ENCODE measurements at places on chromosomes 13 and 19. TPM values are rescaled to one million over a fixed set of nuclear protein-coding genes. Genes with fewer than 3 reads are reported as not detected.

Gene TMC4
- 1.4 TPM for total RNA-seq

GRCh38 chr13:83568019-83568418, 314.3 kb downstream of the SLITRK1 start:
- DNase-seq: no peak

Gene PTH2
- total RNA-seq: not detected

Gene SHFL
- total RNA-seq: 25.3 TPM

DNA sequence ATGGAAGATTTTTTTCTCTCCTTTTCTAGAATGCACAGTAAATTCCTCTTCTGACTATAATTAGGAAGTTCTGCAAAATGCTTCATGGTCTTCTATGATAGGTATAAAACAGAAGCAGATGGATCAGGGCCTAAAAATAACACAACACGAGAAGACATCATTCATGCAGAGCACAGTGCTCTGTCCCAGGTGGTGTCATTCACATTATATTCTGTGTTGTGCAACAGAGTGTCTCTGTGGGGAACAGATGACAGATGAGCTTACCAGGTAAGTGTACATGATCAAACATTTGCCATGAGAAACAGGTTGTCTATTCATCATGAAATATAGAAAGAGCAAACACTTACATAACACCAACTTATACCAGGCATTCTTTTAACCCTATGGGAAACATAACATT, 288.3 kb downstream of the KCTD12 start:
- no peak for DNase-seq

Gene ZNF773
- 19.3 TPM for total RNA-seq

GRCh38 chr19:29485293-29485692, 40.5 kb upstream of the VSTM2B start:
- DNase-seq: peak; percentile 49

- DNase-seq: peak; percentile 84
These were observed 776 bp upstream of the NCLN start for GRCh38 chr19:3184847-3185460.

DNA sequence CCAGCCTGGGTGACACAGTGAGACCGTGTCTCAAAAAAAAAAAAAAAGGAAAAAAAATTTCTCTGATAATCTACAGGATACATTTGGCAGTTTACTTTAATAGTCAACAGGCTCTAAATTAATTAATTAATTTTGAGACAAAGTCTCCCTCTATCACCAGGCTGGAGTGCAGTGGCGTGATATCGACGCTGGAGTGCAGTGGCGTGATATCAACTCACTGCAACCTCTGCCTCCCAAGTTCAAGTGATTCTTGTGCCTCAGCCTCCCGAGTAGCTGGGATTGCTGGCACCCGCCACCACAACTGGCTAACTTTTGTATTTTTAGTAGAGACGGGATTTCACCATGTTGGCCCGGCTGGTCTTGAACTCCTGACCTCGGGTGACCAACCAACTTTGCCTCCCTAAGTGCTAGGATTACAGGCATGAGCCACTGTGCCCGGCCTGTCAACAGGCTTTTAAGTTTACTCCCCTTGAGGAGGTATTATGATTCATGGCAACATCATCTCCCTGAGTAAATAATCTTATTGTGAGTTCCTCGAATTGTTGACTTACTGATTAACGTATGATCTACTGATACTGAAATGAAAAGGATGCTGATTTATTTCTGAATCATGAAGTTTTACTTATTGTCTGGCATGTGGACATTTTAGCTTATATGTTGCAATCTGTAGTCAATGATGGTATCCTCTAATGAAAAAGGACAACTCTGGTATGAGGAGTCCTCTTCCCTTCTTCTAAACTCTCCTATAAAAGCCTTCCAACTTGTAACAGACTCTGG, 21.3 kb upstream of the MTRF1 start:
- no peak for DNase-seq

- DNase-seq: no peak
These were observed 349.5 kb downstream of the TSHZ3 start for GRCh38 chr19:30999726-31000125.

DNA sequence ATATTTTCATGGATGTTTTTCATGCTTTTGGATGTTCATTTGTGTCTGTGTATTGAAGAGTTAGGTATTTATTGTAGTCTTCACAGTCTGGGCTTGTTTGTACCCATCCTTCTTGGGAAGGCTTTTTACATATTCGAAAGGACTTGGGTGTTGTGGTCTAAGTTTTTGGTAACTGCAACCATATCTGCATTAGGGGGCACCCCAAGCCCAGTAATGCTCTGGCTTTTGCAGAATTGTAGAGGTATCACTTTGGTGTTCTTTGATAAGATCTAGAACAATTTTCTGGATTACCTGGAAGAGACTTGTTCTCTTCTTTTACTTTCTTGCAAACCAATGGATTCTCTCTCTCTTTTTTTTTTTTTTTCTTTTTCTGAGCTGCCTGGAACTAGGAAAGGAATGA, 581.3 kb downstream of the DACH1 start:
- no peak for DNase-seq

Gene ZNF442
- 0.55 TPM for total RNA-seq

Gene ADGRE2
- total RNA-seq: 0.55 TPM

- peak; percentile 48 for DNase-seq
These were observed 518 bp downstream of the TFDP1 start for GRCh38 chr13:113584870-113585671.

GRCh38 chr13:62997038-62997599, 1581.5 kb upstream of the PCDH20 start:
- DNase-seq: no peak

Gene BST2
- 121 TPM for total RNA-seq

Measured in sigmoid colon (tissue), 7 donors.